ENCODE measurements at places on chromosomes 5 and 9.
A peak's percentile ranks its signal among the peaks of the same experiment; 100 is the strongest.

DNA sequence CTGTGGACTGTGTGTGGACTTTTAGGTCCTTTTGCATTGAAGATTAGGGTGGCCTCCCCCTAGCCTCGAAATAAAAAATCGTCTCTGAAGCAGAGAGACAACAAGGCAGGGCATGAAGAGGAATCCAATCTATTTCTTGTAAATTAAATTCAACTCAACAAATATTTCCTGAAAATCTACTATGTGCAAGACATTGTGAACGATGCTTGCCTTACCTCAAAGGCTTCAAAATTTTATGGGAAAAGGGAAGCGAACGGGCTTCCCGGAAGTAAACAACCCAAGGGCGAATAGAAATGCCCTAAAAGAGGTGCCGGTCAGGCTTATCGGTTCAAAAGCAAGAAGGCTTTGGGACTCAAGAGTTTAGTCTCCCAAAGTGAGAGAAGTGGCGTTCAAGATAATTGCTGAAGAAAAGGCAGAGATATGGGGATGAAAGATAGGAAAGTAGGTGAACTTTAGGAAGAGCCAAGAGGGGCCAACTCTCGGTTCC, 525 bp downstream of the KIF24 start:
- no peak for DNase-seq

DNA sequence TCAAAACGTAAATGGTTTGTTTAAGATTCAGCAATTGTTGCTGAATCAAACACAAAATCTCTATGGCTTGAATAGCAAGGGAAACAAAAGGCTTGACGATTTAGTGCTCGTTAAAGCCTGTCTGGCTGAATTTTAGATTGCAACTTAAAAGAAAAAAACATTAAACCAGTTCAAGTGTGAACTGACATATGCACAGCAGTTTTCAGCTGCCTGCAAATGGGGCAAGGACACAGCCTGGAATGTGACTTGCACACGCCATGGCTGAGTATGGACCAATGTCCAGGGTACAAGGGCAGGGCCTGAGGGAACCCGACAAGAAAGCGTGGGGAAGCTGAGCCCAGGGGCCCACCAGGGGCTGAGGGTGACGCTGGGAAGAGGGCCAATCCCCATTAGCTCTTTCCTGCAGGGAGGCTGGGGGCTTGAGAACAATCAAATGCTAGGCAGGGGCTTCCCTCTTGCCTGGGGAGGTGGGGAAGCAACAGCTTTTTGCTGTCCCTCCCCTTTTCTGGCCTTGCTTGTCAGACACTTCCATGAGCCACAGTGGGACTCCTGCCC, 89.6 kb upstream of the LRRTM2 start:
- no peak for DNase-seq

- DNase-seq, result no peak
Observed at GRCh38 chr5:128757196-128757959, 207.9 kb upstream of the SLC27A6 start.

DNA sequence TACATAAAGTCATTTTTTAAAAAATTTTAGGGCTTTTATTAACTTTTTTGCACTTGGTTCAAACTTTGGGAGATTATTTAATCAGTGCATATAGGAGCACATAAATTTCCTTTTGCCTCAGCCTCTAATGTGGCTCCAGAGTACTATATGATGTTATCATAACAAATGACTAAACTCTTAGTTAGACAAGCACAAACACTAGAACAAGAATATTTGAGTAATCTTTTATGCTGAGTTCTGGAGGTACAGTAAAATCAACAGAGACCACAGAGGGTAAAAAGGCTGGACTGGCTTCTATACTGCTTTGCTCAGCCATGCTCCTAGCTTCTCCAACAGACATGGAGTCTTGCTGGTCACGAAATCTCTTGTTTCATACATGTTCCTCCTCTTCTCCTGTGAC, 52.5 kb upstream of the SGCD start:
- DNase-seq, result no peak

GRCh38 chr9:13971415-13971814, 342.5 kb downstream of the NFIB start:
- no peak for DNase-seq

DNA sequence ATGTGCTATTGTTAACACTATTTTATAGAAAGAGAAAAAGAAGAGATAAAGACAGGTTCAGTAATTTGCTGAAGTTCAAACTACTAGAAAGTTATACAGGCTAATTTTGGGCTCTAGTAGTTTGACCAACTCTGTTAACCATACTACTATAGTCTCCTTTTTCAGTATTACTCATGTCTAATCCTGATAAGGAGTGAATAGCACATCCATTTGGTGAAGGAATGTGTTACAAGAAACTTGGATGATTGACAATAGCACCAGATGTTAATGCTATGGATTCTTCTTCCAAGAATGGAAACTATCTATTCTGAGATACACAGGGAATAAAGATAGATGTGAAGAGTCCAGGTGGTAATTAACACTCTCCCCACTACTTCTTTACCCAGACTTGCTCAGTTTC, 677.3 kb downstream of the PRELID2 start:
- no peak for DNase-seq

GRCh38 chr5:126267438-126267837, 155.8 kb upstream of the GRAMD2B start:
- DNase-seq, result no peak

GRCh38 chr5:14869668-14870164, 1.9 kb downstream of the ANKH start:
- peak; percentile 56 for DNase-seq

DNA sequence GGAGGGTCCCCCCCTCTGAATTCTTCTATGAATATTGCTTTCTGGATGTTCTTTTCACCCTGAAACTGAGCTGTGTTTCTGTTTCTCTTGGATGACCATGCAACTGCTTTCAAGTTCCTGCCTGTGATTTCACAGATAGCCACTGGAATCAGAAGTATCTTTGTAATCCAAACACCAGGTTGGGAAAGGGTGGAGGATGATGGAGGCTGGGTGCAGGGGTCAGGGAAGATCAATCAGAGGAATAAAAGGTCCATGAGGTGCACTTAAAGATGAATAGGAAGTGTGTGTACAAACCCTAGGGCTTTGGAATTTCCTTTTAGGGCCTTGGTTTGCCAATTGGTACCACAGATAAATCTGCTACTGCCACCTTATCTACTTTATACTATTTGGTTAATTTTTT, 68.2 kb upstream of the AGXT2 start:
- DNase-seq, result no peak

- no peak for DNase-seq
Observed at GRCh38 chr5:35188031-35188457, 42.2 kb downstream of the PRLR start.

DNA sequence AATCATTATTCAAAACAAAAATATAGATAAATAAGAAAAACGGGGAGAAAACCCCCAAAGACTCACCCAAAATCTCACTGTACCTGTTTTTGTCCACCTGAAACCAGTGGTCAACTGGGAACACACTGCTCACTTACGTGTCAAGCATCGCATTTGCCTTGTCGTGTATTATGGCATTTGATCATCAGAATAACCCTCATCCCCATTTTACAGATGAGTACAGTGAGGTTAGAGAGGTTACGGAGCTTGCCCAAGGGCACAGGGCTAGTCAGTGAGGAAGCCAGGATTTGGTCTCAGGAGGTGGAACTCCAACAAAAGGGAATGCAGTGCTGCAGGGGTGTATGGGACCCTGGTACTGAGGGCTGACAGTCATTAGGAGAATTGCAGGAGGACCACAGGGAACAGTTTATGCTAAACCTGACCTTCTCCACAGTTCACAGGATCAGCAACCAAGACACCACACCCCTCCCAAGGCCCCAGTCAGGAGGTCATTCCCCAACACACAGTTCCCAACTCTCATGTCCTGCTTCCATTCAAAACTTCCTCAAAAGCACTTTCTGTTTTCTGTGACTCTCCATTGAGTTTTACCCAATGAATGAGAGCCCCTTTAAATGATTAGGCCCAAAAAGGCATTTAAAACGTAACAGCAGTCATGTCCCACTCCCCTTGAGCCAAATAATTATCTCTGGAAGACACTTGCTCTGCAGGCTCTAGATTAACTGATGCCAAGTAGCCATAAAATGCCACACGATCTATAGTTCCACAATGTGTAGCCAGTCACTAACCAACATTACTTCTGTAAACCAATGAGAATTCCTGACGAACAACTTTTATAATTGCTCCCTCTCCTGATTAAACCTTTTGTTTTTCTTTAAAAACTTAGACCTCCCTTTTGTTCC, 50.8 kb downstream of the CTSL start:
- no peak for DNase-seq

DNA sequence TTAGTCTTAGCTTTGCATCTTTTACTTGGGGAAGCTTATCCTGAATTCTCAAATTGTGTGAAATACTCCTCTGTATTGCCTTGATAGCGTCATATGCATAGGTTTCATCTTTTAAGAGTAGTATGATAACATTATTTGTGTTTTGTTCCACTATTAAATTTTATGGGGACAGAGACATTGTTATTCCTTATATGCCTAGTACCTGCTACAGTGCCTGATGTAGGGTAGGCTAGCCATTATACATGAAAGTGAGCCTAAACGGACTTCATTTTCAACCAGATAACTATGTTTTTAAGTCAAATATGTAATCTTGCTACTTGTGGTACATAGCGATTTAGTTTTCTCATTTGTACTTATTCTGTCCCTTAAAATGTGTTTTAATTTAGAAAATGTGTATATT, 105.9 kb downstream of the DMXL1 start:
- DNase-seq, result no peak

DNA sequence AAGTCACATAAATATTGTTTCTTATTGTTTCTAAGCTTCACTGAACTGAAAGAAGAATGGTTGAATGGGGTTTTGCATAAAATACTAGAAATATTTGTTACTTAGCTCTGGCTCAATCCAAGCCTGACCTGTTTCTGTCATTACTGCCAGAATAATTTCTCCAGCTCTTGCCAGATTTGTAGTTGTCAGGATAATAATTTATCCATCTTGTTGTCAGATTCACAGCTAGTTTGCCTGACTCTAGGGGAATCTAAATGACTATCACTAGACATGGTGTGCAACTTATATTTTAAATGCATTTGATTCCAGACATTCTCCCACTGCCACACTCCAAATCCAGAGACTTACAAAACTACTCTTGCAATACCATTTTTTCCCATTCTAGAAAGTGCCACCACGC, 422.7 kb downstream of the ZSWIM6 start:
- DNase-seq, result no peak

DNA sequence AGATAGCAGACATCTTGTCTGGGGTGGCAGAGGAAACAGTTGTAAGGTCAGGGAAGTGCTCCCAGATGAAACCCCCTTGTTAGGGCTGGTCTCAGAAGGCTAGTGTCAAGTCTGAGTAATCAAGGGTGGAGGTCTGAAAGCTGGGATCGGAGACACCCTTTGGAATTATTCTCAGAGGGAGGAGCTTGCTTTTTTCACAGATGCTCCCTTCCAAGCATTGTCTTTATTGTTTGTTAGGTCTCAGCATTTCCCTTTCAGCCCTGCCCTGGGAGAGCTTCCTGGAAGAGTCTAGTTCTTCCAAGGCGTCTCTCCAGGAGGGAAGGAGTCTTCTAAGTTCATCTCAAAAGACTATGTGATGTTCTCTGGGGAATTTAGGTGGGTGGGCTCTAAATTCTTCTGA, 3.2 kb downstream of the TEK start:
- no peak for DNase-seq

- peak; percentile 14 for DNase-seq
Observed at GRCh38 chr5:179734536-179735164, 2.0 kb downstream of the MAML1 start.

DNA sequence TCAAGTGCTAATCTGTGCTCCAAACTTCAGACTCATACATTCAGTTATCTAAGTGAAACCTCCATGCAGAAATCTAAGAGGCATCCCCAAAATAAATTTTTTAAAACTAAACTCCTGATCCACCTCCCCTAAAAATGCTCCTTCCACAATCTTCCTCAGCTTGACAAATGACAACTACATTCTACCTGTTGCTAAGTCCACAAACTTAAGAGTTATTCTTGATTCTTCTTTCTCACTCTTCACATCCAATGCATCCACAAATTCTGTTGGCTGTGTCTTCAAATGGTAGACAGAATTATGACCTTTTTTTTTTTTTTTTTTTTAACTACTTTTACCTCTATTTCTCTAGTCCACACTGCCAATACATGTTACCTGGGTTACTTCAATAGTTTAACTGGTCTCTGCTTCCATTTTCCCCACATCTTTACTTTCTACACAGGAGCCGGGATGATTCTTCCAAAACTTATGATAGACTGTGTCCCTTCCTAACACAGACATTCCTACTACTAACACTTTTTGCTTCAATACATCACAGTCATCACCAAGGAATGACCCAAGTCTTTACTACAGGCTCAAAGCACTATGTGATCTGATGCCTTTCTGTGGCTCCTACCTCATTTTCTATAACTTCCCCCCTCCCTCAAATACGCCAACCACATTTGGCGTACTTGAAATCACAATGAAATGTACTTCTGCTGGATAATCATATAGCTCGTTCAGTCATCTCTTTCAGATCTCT, 143.6 kb downstream of the PDE4D start:
- no peak for DNase-seq

- DNase-seq, result no peak
Observed at GRCh38 chr9:19372567-19372966, 7.5 kb downstream of the RPS6 start.

DNA sequence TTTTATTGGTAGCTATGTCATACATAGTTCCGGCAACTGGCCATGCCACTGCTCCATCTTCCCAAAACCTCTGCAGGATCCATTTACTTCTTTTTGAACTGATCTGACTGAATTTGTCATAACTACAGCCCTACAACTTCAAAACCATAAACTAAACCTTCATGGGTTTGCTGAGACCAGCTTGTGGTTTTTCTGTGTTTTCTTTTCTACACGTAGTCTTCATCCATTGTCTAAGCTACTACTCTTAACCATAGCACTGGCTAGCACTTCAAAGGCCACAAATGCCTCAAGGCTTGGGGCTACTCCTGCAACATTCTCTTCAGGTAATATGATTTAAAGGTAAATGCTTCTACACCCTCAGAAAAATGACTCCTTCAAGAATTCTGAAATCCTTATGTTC, 9.0 kb upstream of the KIF2A start:
- no peak for DNase-seq

DNA sequence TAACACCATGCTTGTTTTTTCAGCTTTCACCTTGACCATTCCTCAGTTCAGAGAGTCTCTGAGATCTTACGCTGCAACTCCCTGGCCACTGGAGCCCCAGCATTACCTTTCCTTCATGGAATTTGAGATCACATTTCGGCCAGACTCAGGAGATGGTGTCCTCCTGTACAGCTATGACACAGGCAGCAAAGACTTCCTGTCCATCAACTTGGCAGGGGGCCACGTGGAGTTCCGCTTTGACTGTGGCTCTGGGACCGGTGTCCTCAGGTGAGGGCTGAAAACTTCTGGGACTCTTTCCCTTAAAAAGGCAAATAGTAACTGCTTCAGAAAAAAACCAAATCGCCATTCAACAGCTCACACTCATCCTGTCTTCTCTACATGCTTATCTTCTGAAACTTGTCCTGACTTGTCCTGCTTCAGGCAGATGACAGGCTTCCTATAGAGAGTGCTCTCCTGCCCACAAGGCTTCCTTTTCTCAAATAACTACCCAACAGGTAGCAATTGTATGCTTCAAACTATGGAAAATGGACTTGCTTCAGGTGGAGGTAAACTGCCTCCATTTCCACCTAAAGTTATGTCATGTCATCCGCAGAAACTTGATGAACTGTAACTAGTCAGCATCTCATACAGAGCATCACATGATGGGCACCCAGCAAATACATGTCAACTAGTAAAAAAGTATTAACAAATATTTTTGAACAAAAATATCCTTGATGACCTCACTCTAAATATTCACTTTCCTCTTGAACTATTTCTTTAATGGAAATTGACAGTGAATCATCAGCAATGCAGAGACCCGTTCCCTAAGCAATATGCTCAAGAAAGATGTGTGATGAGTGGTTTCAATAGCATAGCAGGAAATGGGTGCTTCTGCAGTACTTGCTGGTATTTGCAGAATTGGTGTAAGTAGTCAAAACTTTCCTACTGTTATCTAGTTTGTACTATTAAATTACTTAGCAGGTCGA, 129.2 kb downstream of the LIFR start:
- no peak for DNase-seq
